Stimulated activated CD4-positive, alpha-beta T cell treated with anti-CD3 and anti-CD28 coated beads, TNF-alpha, amount 100 ng/mL, for 1 hour (primary cell): ENCODE measurements at places on chromosomes 5 and 9.

DNA sequence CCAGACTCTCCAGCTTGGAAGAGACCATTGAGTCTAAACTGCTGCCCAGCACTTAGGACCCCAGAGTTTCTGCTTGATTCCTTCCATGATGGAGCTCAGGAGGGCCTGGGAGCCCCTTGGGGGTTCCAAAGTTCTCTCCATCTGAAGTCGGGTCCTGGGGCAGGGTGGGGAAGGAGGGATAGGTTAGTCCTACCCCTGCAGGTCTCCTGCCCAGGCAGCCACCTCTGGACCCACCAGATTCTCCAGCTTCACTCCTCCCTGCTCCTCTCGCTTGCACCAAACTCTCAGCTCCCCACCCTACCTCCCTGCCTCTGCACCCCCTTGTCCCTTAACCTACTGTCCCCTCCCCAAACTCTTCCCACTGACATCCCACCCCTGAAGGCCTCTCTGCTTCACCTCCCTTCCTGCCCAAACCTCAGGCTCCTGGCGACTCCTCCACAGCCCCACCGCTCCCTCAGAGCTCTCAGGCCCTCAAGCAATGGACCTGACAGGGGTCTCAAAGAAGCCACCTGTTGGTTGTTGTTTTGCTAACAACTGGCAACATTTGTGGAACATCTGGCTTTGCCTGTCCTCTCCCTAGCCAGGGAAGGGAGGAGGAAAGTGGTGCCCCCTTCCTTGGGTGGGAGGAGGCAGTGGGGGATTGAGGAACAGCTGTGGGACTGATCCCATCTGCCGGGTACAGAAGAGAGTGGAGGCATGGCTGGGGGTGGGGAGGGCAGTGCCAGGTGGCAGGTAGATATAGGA lies 137.5 kb downstream of the RGS3 start:
- DNase-seq = no peak

GRCh38 chr9:83477571-83477970 lies 60.6 kb downstream of the FRMD3 start:
- no peak for DNase-seq

DNA sequence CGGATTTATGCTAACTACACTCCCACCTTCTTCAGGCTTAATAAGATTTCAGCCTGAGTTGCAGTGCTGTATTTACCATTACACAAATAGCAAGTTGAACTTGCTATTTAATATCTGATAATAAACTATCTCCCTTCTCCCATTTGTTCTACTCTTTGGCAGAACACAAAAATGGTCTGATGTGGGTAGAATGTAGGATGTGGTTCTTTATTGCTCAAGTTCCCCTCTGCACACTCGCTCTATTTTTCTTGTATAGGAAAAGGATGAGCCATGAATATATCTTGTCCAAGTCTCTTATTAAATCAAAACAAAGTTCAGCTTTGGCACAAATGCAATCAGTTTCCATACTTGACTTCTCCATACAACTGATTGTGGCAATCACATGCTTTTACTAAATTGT lies 37.2 kb upstream of the KIF2A start:
- no peak for DNase-seq

DNA sequence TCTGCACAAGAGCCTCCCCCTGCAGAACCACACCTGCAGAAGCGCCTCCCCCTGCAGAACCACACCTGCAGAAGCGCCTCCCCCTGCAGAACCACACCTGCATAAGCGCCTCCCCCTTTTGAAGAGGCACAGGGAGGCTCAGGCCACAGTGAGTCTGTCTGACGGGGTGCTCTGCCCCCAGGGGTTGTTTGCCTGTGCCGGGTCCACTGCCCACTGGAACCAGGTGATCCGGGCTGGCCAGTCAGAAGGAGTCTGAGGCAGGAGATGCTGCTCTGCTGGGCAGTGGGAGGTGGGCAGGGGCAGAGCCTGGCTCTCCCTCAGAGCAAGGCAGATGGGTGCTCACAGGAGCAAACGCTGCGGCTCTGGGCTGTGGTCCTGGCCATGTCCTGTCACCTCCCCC lies 60.8 kb upstream of the RNU6ATAC start:
- no peak for DNase-seq

DNA sequence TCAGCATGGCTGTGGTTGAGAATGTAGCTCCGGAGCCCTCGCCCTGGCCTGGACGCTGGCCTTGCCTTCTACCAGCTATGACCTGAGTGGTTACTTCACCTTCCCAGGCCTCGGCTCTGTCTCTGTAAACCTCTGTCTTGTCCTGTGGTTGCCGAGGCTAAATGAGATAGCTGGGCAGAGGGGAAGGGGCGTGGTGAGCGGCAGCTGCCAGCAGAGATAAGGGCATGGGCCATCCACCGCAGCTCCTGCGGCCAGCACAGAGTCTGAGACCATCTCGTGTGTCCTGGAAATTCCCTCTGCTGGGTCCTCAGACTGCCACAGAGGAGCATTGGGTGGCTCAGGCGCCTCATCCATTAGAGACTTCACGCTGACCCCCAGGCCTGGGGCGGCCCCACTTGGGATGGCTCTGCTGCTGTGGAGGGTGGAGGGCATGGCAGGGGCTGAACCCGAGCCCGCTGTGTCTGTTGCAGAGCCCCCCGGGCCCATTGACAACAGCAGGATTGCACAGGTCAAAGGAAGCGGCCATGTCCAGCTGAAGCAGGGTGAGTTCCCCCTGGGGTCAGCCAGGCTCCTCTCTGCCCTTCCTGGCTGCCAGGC lies 43.9 kb downstream of the USP20 start:
- DNase-seq = no peak

- no peak for DNase-seq
These were observed 47.3 kb downstream of the GNA14 start for GRCh38 chr9:77600810-77601209.

- no peak for DNase-seq
These were observed 69.4 kb downstream of the TLE1 start for GRCh38 chr9:81620002-81620390.

GRCh38 chr5:68126886-68127285 lies 88.7 kb upstream of the PIK3R1 start:
- no peak for DNase-seq

DNA sequence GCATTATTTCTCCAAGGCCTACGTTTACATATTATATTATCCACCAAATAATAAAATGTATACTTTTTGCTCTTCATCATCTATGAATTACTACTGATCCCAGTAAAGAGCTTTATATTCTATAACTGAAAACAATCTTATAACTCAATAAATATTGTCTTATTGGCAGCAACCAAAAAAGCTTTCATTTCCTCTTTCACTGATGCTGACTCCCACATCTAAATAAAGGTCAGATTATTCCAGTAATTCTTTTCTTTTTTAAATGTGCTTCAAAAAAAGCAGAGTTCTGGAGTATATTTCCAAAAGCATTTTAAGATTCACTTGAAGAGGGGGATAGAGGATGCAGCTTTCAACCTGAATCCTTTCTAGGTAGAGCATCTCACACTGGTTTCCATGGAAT lies 75.3 kb upstream of the NR4A3 start:
- no peak for DNase-seq

DNA sequence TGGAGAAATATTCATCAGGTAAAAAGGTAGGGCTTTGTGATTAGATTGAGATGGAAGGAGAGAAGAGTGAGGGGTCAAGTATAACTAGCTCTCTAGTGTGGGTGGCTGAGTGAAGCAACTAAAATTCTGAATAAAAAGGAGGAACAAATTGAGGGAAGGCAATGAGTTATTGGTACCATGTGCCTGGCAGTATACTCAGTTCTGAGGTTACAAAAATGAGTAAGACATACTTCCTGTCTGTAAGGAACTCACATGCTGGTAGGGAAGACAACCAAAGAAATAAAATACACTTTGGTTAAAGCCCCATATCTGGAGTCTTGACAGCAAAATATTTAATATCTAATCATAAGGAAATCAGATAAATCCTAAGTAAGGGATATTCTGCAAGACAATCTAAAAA lies 476.8 kb upstream of the C9orf72 start:
- no peak for DNase-seq

DNA sequence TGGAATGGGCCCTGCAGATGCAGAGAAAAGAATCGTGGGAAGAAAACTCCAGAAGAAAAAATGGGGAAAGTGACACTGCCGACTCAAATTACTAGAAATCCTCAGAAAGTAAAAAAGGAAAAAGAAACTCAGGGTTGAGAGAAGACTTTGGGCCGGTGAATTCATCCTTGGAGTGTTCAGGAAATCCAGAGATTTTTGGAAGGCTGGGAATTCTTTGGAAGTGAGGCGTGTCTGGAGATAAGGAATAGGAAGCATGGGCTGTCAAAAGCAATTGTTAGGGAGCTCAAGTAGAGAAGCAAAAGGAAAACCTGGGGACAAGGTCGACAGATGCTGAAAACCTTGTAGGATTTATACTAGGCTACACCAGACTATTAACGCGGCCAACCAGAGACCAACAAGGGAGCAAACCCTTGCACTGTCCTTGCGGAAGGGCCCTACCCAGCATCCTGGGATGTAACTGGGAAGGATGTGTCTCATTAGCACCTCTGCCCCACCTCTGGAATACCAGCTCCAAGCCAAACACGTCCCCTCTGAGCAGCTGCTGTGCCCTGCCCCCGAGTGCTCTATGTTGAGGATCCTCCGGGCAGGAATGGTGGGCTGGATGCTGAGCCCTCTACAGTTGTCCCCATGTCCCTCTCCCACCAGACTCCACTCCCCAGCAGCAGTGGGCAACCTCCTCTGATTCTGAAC lies 11.6 kb downstream of the DAB2IP start:
- DNase-seq = no peak

GRCh38 chr5:35161652-35162273 lies 68.5 kb downstream of the PRLR start:
- DNase-seq = no peak

DNA sequence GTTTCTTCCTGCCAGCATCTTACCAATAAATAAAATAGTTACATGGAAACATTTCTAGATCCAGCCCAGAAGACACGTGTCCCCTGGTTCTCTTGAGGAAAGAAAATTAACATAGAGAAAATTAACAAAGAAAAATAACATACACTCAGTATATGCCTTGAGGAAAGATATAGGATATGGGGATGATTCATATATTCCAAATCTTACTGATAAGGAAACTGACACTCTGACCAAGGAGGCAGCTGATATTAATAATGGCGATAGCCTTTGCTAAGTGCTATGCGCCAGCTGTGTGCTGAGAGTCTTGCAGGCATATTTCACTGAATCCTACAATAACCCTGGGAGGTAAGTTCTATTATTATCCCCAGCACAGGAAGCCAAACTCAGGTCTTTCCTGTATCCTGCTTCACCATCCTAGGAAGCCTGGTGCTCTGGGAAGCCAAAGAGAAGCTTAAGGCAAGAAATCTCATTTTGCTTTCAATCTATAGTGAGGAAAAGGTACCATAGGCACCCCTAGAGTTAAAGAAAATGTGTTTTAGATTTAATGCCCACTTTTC lies 302.7 kb upstream of the NREP start:
- no peak for DNase-seq

GRCh38 chr5:75567710-75568109 lies 43.5 kb upstream of the ANKDD1B start:
- no peak for DNase-seq

GRCh38 chr5:131671994-131672655 lies 37.1 kb upstream of the RAPGEF6 start:
- no peak for DNase-seq

DNA sequence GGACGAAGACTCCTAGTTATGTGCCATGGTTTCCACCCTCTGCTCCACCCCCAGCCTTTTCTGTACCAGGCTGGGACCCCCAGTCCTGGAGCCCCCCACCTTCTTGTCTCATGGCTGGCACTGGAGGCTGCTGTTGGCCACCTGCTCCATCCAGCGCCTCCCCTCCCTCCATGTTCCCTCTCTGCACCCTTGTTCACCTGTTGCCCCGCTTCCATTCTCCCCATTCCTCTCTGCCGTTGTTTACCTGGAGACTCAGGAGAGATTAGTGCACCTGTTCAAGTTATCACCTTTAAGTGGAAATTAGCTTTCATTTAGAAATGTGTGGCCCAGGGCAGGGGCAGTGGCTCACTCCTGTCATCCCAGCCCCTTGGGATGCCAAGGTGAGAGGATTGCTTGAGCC lies 7.2 kb downstream of the NTMT1 start:
- DNase-seq = no peak

GRCh38 chr9:36956908-36957307 lies 77.2 kb downstream of the PAX5 start:
- no peak for DNase-seq

GRCh38 chr5:77734885-77735284 lies 41.3 kb downstream of the TBCA start:
- no peak for DNase-seq

- DNase-seq = no peak
These were observed 231.8 kb downstream of the DRD1 start for GRCh38 chr5:175211956-175212756.

DNA sequence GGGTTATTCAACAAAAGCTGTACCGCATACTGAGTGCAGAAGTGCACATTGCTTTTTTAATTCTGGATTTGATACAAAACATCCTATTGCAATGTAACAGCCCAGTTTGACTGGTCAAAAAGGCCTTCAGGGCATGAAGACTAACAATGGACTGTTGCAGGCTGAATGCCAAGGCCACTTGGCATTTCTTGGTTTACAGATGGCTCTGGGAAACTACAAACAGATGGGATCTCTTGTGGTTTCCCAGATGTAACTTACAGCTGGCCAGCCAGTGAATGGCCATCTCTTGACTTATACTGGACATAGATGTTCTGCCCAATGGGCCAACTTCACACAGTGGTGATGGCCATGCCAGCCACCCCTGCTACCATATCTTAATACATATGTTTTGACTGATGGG lies 36.8 kb downstream of the UGT3A2 start:
- DNase-seq = no peak

DNA sequence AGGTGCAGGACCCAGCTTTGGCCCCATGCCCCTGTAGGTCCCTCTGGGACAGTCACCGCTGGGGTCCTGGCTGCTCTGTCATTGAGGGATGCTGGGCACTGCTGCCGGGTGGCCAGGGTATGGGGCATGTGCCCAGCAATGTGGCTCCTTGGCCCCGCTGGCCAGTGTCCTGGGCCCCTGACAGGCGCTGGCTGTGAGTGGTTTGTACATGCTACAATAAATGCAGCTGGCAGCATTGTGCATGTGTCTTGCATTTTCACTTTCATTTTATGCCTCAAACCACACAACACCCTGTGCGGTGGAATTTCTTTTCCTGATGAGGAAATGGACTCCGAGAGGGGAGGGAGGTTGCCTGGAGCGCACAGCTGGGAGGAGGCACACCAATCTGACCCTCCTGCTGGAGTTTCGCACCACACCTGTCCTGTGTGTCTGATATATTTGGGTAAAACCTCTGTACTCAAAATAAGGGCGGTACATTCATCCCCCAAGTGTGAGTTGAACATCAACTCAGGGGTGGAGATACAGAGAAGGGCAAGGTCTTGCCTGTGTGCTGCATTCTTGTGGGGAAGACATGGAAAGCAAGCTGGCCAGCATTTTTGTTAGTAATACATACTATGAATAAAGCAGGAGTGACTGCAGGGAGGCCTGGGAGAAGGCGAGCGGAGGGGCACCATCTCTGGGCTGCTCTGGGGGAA lies 11.7 kb downstream of the TSPAN17 start:
- no peak for DNase-seq

DNA sequence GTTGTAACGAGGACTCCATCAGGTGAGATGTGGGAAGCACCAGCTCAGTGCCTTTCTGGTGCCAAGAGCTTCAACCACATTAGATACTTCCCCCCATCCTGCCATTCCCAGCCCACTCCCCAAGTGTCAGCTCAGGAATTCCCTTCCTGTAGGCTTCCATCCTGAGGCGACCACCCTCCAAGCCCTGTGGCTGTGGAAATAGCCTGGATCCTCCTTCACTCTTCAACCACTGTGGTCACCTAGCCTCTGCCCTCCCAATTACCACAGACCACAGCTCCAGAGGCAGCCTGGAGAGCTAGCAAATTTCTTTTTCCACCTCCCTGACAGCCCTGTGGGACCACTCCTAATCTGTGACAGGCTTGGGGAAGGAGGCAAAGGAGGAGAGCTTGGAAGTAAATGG lies 219.8 kb upstream of the MAP3K1 start:
- DNase-seq = no peak
